Heart left ventricle (tissue), 16 donors: ENCODE measurements at places on chromosomes 5 and 9. TPM values are rescaled to one million over a fixed set of nuclear protein-coding genes. Genes with fewer than 3 reads are reported as not detected.

SRP19 gene
- total RNA-seq, result 26.4 TPM

SYNPO gene
- total RNA-seq, result 782 TPM

EPB41L4B gene
- total RNA-seq, result 3.8 TPM

ADRA1B gene
- 2.3 TPM for total RNA-seq

AFAP1L1 gene
- total RNA-seq, result 44.0 TPM

DMGDH gene
- 1.6 TPM for total RNA-seq

KCNMB1 gene
- total RNA-seq, result 1.0 TPM

SEC61B gene
- 39.5 TPM for total RNA-seq

KCNV2 gene
- not detected for total RNA-seq

MEGF10 gene
- total RNA-seq, result 0.09 TPM

NIM1K gene
- total RNA-seq, result 0.45 TPM

LHX3 gene
- total RNA-seq, result not detected

INSL4 gene
- total RNA-seq, result not detected

STPG3 gene
- total RNA-seq, result 0.31 TPM

GRIA1 gene
- not detected for total RNA-seq

WWC1 gene
- 6.1 TPM for total RNA-seq

LYSMD3 gene
- 13.1 TPM for total RNA-seq

SLC6A19 gene
- total RNA-seq, result not detected

CNOT8 gene
- total RNA-seq, result 34.6 TPM

SLCO4C1 gene
- 0.29 TPM for total RNA-seq
